ENCODE measurements at places on chromosomes 5 and 9.

- peak; percentile 42 for DNase-seq
Observed at GRCh38 chr5:80216753-80217596, 38.9 kb downstream of the SERINC5 start.

DNA sequence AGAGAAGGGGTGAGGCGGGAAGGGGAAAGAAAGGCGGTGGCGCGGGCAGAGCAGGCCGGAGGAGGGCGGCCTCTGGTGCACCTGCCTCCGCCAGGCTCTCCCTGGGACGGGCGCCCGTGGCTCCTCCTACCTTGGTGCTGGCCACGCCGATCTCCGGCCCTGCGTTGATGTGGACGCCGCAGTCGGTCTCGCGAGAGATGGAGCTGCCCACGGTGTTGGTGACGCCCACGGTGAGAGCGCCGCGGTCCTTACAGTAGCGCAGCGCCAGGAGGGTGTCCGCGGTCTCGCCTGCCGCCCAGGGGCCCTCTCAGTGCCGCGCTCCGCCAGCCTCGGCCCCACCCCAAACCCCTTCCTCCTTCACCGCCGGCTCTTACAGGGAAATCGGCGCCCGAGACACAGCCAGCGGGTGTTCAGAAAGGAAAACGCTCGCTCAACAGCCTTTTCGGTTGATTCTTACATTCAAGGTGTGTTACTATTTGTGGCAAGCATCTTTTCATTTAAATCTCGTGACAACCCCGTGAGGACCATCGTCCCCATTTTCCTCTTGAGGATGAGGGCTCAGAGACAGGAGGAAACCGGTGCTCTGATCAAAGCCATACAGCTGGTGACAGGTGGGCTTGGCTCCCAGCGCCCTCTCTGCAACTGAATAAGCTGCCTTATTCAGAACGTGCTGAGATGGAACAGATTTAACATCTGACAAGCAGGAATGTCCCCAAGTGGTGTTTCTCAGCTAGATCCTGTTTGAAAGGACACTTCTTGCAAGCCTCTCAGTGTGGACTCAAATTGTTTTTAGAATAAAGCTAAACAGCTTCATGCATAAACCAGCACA lies 22.0 kb upstream of the MAPK9 start:
- peak; percentile 57 for DNase-seq

DNA sequence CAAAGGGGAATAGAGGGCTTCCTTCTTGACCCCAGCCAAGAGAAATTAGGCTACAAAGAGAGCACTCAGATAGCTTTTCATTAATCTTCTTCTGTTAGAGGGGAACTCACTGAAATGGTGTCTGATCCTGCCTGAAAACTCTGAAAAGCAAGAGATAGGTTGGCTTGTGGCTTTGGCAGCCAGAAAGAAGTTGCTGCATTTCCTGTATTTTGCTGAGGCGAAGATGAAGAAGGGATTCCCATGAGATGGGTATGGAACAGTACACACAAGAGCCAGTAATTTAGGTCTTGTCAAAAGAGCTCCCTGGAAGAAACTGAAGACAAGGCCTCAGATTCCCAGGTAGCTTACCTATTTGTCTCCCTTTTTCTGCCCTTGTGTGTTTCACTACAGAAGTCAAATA lies 120.9 kb upstream of the TARS1 start:
- no peak for DNase-seq

DNA sequence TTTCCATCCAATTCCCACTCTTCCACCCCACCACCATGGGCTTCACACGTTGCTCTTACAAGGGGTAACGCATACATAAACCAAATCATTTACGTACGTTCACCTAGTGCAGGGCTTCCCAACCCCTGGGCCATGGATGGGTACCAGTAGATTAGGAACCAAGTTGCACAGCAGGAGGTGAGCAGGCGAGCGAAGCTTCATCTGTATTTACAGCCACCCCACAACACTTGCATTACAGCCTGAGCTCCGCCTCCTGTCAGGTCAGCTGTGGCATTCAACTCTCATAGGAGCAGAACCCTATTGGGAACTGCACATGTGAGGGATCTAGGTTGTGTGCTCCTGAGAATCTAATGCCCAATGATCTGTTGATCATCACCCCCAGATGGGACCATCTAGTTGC lies 82.3 kb downstream of the CEMIP2 start:
- no peak for DNase-seq

GRCh38 chr5:171989276-171989675 lies 17.2 kb downstream of the FBXW11 start:
- no peak for DNase-seq

DNA sequence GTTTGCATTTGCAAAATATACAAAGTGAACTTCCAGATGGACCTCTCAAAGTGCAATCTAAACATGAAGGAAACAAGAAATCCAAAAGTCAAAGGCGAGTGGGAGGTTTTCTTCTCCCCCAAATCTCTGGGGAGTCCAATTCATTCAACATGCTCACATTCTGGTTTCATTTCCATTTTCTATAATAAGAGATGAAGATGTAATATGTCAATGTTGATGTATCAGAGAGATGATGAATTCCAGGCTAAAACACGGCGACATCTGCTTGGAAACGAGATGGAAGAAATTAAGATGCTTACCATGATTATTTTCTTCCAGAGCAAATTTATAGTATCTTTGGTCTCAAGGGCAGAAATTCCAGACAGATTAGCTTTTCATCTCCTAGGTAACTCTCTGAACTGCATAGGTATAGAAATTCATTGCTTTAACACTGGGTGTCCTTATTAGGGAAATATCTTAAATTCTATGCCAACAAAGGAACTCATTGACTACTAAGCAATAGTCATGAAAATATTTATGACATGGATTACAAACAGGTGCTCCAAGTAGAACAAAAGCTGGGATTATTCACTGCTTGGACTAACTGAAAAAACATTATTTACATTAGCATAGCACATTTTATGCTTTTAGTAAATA lies 287.9 kb downstream of the SEC61B start:
- no peak for DNase-seq

- no peak for DNase-seq
Observed at GRCh38 chr9:31168161-31168560, 1216.3 kb upstream of the ACO1 start.

- DNase-seq: no peak
Observed at GRCh38 chr5:98454904-98455303, 318.6 kb upstream of the RGMB start.

DNA sequence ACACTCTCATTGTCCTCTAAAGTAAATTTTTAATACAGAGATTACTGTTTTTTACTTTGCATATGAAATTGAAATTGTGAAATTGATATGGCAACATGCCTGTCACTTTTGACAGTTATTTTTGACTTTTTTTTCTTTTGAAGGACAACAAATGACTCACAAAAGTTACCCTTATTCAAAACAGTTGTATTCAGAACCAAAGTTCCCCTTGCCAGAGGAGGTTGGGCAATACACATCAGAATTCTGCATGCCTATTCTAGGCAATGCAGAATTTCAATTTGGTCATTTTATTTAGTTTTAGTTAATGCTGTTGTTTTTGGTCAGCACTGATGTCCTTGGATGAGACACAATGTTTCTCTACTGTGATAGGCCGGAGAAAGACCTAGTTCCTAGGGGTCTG lies 299.1 kb upstream of the PRR16 start:
- no peak for DNase-seq
